ENCODE measurements at places on chromosomes 11 and 22.

DNA sequence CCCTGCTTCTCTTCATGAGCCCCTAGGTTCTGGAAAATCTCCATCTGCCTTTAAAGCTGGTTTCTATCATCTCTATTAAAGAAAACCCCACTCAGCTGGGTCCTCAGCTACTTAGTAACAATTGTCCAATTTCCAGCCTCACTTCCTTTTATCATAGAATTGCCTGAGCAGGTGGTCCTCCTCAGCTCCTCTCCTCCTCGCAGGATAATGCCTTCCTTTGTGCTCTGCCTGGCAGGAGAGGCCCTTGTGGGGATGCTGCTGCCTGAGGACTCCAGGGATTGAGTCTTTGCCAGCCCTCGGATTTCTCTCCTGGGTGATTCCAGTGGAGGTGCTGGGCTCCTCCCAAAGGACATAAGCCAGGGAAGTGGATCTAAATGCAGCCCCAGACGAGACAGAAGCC is 448.3 kb downstream of the INSC start:
- DNase-seq, result peak; percentile 61

- DNase-seq, result no peak
These were observed 243.7 kb upstream of the TBCEL start for GRCh38 chr11:120780239-120780638.

- no peak for DNase-seq
These were observed 33.6 kb downstream of the OSBP start for GRCh38 chr11:59582006-59582405.

- no peak for DNase-seq
These were observed 50.2 kb downstream of the XKR3 start for GRCh38 chr22:16774911-16775500.

GRCh38 chr11:1202776-1203504 is 19.9 kb upstream of the MUC5B start:
- DNase-seq, result peak; percentile 15

- DNase-seq, result no peak
These were observed 16.6 kb downstream of the CNTF start for GRCh38 chr11:58639103-58639502.

DNA sequence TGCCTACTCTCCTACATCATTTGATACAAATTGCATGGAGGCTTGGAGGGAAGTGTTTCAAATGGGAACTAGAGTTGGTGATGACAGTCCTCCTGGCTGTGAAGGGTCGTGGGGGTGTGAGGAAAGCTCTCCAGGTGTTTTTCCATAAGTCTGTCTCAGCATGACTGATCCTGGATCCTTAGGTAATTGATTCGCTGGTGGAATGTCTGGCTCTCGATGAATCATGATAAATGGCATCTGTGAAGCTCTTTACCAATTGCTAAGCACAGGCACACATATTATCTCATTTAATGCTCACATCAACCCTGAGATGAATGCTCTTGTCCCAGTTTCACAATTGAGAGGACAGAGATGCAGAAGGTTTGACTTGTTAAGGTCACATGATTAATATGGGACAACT is 107.5 kb downstream of the PKNOX2 start:
- no peak for DNase-seq

DNA sequence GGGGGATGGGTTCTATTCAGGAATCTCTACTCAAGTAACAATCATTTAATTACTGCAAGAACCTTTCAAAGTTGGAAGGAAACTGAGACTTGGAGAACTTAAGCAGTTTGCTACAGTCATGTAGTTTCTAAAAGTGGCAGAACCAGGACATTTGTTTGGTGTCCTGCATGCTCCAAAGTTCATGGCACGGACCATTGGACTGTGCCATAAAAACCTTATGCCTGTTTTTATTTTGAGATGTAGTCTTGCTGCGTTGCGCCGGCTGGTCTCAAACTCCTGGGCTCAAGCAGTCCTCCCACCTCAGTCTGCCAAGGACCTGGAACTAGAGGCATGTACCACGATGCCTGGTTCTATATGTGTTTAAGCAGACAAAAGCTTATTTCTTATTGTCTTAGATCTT is 18.6 kb upstream of the AIFM3 start:
- DNase-seq, result no peak

DNA sequence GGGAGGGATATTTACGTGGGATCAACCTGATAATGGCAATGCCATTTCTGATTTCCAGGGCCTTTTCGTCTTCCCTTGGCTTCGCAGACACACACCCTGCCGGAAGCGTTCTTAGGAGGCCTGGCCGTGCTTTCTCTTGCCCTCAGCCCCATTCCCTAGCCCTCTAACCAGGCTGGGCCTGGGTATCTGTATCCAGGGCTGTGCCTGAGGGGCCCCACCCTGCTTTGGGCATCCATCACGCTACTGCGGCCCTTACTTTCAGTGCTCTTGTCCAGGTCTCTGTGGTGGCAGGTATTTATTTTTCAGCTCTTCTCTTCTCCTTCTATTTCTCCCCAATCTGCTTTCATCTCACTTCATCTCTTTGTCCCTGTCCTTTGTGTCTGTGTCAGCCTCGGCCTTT is 105.0 kb downstream of the ZBTB16 start:
- no peak for DNase-seq

- DNase-seq, result no peak
These were observed 432.4 kb upstream of the LUZP2 start for GRCh38 chr11:24064309-24064903.
